ENCODE measurements at places on chromosomes 3 and 15.

DNA sequence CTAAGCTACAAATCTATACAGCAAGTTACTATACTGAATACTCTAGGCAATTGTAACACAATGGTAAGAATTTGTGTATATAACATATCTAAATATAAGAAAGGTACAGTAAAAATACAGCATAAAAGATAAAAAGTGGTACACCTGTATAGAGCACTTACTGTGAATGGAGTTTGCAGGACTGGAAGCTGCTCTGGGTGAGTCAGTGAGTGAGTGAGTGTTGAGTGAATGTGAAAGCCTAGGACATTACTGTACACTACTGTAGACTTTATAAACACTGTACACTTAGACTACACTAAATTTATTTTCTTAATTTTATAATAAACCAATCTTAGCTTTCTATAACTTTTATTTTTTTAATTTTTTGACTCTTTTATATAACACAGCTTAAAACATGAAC is 123.1 kb downstream of the ZMAT3 start:
- no peak for DNase-seq

GRCh38 chr3:79085171-79085570 is 682.6 kb downstream of the ROBO1 start:
- no peak for DNase-seq

- DNase-seq, result no peak
These were observed 143.4 kb downstream of the NSMCE3 start for GRCh38 chr15:29126208-29126536.

DNA sequence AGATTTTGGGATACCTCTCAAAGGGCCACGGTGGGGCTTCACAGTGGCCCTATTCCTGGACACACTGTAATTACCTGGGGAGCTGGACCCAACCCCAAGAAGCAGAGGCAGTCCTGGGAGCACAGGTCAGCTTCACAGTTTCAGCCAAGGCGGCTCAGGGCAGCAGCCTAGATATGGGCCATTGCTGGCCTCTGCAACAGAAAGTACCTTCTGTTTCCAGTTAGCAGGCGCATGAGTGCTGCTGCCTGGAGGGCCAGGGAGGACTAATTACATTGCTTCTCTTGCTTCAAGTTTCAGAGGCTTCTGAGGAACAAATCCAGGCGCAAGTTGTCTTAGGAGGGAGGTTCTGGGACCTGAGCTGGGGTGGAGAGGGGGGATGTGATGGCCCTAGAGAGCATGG is 13.5 kb upstream of the DUSP7 start:
- DNase-seq, result no peak

- no peak for DNase-seq
These were observed 279.7 kb downstream of the PYDC2 start for GRCh38 chr3:191740712-191741111.

GRCh38 chr3:177157492-177157891 is 39.8 kb downstream of the TBL1XR1 start:
- DNase-seq, result no peak

Data from cortex of kidney (tissue), 1 donor.